Effector memory CD8-positive, alpha-beta T cell (primary cell): ENCODE measurements at places on chromosomes 6 and 20.

DNA sequence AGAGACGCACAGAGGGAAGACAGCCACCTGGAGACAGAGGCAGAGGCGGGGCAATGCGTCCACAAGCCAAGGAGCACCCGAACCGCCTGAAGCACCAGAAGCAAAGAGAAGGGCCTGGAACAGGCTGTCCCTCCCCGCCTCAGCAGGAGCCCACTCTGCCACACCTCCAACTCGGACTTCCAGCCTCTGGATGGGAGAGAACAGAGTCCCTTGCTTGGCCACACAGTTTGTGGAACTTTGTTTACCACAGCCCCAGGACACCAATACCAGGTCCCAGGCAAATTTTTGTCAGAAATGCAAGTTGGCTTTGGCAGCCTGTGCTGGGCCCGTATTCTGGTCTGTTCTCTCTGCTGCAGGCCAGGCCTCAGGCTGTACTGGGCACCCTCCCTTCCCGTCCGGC is 87.5 kb upstream of the RPS6KA2 start:
- no peak overlapping the region for H3K4me3 ChIP-seq
- H3K27me3 ChIP-seq = peaks cover 12% of the 10 kb centered on the region
- H3K36me3 ChIP-seq = peaks cover 3% of the 10 kb centered on the region
- no peak overlapping the region for H3K27ac ChIP-seq

DNA sequence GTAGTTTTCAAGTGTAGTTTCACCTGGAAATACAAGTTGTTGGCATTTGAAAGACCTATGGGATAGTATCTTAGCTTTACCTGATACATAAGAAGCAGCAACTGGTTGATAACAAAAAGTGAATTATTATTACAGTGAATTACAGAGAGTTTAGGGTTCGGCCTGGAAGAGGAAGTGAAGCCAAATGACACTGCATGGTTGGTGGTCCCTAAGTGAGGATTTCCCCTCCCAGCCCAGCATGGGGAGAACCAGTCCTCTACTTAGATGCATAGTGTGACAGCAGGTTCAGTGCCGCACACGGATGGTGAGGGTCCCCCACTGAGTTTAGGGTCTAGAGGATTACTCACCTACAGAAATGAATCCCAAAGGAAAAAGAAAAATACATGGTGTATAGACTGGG is 18.1 kb downstream of the HLA-DPB1 start:
- no peaks in the 10 kb centered on the region for H3K4me1 ChIP-seq
- peaks cover 36% of the 10 kb centered on the region for H3K27me3 ChIP-seq
- H3K4me3 ChIP-seq = no peak overlapping the region
- H3K27ac ChIP-seq = no peak overlapping the region
- no peak for DNase-seq

GRCh38 chr6:166533205-166533824 is 53.2 kb downstream of the RAMACL start:
- H3K36me3 ChIP-seq = no peaks in the 10 kb centered on the region
- no peak overlapping the region for H3K27ac ChIP-seq
- no peak overlapping the region for H3K4me3 ChIP-seq
- H3K27me3 ChIP-seq = no peaks in the 10 kb centered on the region

- no peak overlapping the region for H3K4me3 ChIP-seq
- no peaks in the 10 kb centered on the region for H3K27me3 ChIP-seq
- DNase-seq = no peak
- H3K36me3 ChIP-seq = peaks cover 31% of the 10 kb centered on the region
- H3K27ac ChIP-seq = peak overlapping the region; percentile 55
Observed at GRCh38 chr20:5991623-5992441, 41.4 kb downstream of the MCM8 start.

DNA sequence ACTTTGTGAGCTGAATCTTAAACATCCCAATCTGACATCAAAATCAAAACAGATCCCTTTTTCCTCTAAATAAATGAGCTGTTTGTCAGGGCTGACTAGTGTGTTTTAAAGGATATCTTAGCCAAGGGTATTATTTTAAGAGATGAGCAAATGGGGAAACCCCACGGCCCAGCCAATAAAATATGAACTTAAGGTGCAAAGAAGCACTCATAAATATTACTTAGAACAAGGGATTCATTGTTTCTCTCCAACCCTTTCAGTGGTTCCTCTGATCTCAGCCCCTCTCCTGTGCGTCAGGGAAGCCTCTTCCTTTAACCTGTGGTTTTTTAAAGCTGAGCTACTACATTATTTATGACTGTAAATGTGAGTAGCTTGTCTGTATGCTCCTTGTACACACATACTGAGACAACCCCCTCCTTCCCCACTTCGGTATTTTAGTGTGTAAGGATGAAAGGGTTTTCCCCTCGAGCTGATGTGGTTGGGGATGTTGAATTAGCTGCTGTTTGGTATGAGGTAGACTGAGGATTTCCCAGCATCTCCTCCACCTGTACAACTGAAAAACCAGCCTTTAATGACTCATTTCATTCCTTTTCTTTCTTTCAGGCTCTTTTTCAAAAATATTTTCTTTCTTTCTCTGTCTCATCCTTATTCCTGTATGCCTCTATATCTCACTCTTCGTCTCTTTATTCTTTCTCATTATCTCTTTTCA is 6.5 kb downstream of the BMP5 start:
- no peaks in the 10 kb centered on the region for H3K4me1 ChIP-seq
- H3K27me3 ChIP-seq = no peaks in the 10 kb centered on the region
- DNase-seq = no peak

DNA sequence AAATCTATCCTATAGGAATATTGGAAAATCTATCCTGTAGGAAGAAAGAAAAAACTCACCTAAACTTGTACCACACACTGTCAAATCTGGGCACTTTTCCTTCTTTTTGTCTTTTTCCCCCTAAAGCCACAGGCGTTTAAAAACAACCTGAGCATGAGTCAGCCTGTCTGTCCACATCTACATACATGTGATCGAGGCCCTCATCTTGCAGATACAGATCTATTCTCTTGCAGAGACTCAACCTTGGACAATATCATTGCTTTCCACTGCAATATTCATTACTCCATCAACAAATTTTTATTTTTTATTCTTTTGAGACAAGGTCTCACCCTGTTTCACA is 95.9 kb upstream of the IYD start:
- peaks cover 6% of the 10 kb centered on the region for H3K36me3 ChIP-seq
- no peak overlapping the region for H3K27ac ChIP-seq
- DNase-seq = no peak
- peaks cover 53% of the 10 kb centered on the region for H3K27me3 ChIP-seq

GRCh38 chr6:69232496-69232895 is 564.3 kb downstream of the LMBRD1 start:
- H3K27ac ChIP-seq = no peak overlapping the region
- H3K4me3 ChIP-seq = no peak overlapping the region
- no peaks in the 10 kb centered on the region for H3K27me3 ChIP-seq
- H3K4me1 ChIP-seq = no peaks in the 10 kb centered on the region
- H3K36me3 ChIP-seq = no peaks in the 10 kb centered on the region

DNA sequence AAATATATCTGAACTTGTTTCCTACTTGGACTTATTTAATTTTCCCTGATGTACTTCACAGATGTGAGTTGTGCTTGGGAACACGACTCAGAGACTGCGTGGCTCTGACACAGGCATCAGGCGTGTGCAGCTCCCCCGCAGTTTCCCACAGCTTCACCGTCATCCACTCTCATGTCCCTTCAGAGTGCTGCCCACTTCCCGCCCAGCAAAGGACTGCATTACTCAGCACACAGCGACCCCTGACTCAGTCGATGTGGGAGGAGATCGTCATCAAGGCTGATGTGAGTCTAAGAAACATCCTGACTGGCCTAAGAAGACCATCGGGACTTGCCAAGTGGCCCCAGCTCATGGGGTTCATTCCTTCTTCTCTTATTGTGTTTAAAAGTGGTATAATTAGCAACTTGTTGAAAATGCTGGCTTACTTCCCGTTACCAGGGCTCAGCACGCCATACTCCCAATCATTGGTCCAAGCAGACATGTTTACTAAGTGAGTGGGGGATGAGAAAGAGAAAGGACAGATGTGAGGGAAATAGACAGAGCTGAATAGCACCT is 539.4 kb upstream of the JARID2 start:
- peaks cover 9% of the 10 kb centered on the region for H3K4me1 ChIP-seq
- no peaks in the 10 kb centered on the region for H3K36me3 ChIP-seq
- peaks cover 11% of the 10 kb centered on the region for H3K27me3 ChIP-seq
- no peak overlapping the region for H3K4me3 ChIP-seq
- H3K27ac ChIP-seq = no peak overlapping the region
- DNase-seq = no peak
